ENCODE measurements at places on chromosomes 4 and X.

DNA sequence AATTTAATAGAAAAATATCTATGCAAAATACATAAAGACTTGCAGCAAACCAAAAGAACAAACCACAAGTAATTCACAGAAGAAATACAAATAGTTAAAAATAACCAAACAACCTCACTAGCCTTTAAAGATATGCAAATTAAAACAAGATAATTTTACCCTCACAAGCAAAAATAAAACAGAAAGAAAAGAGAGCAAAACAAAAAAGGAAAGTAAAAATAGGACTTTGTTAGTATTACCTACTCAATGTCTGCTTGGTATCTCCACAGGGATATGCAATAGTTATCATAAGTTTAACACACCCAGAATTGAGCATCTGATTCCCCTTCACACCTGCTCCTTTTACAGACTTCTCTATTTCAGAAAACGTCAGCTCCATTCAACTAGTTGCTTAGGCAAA lies 737.5 kb upstream of the MAGEB2 start:
- DNase-seq: no peak

GRCh38 chr4:173025131-173025530 lies 143.5 kb upstream of the GALNT7 start:
- DNase-seq: no peak

DNA sequence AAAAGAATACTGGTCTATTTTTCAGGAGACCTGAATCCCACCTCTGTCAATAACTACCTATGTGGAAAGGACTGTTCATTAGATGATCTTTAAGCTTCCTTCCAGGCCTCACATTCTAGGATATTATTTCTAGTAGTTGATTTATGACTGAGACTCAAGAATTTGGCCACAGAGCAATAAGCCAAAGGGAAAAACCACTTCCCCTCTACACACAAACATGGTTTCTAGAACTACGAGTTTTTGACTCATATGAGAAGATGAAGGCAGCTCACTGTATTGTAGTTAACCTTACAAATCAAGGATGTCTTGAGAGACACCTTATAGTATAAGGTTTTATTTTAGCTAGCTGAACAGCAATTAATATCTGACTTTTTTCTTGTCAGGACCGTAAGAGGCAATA lies 36.9 kb upstream of the GDPD2 start:
- DNase-seq: no peak

GRCh38 chr4:146437778-146438177 lies 84.0 kb downstream of the SLC10A7 start:
- DNase-seq: no peak

GRCh38 chrX:20653070-20653469 lies 386.4 kb upstream of the RPS6KA3 start:
- no peak for DNase-seq

- no peak for DNase-seq
These were observed 26.0 kb upstream of the BMP2K start for GRCh38 chr4:78749972-78750727.

DNA sequence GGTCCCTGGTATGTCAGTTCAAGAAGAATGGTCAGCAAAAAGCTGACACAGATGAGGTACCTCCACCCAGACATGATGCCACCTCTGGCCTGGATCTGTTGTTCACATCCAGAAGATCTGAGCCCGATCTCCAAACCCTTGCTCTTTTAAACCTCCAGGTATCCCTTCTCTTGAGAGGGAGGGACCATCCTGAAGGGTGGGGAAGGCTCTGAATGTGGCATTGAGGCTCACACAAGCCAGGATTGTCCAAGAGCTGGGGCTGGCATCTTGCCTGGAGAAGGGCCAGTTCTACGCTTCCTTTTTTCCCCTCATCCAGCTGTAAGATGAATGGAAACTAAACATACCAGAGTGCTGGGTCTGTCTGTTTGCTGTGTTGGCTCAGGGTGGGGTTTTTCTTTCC lies at the start of gene ITIH6:
Gene ITIH6, minus strand, starts transcription at position 119 of the 400 bp plus-strand sequence. Its CDS starts 45 bp downstream, at position 74.
- DNase-seq: no peak

DNA sequence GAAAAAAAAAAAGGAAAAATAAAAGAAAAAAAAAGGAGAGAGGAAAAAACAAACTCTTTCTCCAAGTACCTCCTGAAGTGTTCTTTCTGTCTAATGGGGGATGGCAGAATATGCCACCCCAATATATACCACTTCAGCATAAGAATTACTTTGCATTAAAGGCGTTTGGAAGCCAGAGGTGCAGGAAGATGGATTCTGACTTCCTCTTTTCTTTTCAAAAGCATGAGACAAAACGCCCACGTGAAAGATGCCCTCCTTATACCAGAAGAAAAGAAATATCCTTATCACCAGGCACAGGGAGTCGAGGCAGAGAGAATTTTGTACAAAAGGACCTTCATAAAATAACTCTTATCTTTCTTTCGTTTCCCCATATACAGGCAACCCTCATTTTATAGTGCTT lies 40.9 kb downstream of the COX18 start:
- DNase-seq: no peak
